ENCODE measurements at places on chromosomes 6 and 20.

DNA sequence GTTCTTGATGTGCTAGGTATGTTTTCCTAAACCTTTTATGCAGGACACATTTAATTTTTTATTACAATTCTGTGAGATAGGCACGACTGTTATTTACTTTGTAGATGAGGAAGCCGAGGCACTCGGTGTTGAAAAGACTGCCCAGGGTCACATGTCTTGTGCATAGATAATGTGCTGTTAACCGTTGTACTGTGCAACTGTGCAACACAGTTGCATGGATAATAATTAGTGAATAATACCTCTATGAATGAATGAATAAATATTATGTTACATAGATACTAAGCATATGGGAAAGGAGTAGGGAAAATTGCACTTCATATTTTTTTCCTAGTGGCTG is 60.3 kb upstream of the DEK start:
- DNase-seq = no peak

DNA sequence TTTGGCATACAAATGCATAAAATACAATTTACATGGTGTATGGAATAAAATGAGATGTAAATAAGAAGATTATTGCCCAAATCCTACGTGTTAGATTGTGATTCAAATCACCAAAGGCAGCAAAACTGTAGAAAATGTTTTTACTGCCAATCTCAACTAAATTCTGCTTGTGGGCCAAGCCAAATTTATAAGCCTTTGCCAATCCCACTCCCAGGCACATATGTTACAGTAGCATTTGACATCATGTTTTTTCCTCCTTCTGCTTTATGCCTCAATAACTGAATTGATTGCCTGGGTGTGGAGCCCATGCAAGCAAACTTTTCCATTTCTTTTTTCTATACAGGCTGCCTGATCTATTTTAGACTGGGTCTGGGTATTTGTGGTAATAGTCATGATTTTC is 36.3 kb upstream of the LRRC1 start:
- DNase-seq = no peak

DNA sequence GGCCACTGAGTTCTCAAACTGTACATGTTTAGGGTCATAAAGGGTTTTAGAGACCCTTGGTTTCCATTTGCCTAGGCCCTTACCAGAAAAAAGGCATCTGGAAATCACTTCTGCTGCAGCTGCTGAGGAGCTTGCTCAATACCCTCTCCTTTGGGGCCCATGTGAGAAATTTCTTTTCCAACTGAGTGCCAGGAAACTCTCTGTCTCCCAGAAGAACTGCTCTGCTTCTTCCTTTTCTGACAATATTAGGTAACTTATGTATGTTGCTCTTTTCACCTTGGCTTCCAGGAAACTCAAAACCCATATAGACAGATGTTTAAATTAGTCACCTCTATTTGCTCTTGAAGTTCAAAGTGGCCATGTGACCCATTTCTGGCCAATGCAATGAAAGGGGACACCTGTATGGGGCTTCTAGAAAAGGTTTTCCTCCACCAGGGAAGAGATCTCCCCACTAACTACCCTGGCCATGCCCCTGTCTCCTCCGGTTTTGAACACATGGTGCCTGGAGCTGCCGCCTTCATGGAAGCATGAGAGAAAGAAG is 121.6 kb downstream of the PREX1 start:
- no peak for DNase-seq

- DNase-seq = no peak
Measured at GRCh38 chr6:72783035-72783434, 161.2 kb downstream of the KCNQ5 start.

- DNase-seq = no peak
Measured at GRCh38 chr6:17022604-17023003, 79.2 kb upstream of the STMND1 start.

- DNase-seq = no peak
Measured at GRCh38 chr6:45808042-45808645, 207.5 kb downstream of the CLIC5 start.

DNA sequence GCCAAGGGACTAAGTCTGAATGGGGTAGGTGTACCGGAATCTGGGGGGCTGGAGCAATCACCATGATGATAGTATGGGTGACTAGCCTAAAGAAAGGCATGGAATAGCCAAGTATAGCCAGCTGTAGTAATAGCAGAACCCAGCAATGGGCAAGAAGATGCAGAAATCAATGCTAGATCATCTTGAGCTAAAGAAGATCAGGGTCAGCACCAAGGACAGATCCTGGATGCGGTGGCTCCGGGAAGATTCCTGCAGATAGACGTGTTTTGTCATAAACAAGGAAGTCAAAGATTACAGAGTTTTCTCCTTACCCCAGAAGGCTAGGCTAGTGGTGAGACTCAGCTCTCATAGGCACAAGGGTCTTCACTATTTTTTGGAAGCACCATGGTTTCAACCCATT is 561.6 kb upstream of the CHD6 start:
- no peak for DNase-seq

- DNase-seq = no peak
Measured at GRCh38 chr20:63080811-63081210, 74.0 kb upstream of the BHLHE23 start.

GRCh38 chr6:16135066-16135465 is 6.2 kb downstream of the MYLIP start:
- DNase-seq = no peak

DNA sequence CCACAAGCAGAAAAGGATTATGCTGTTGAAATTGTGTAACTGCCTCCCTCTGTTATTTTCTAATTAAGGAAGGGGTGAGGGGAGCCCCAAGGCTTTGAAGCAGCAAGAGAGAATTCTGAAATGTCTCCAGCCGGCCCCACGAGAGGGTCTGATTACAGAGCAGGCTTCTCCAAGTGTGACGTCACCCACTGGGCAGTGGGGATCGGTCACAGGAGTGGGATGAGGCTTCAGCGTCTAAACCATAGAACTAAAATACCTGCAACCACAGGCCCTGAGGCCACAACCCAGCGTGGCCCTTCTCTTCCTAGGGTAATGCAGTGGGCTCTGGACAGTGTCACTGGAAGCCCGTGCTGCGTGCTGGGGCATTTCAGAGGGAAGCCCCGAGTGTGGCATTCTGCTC is 38.6 kb upstream of the APCDD1L start:
- DNase-seq = no peak

DNA sequence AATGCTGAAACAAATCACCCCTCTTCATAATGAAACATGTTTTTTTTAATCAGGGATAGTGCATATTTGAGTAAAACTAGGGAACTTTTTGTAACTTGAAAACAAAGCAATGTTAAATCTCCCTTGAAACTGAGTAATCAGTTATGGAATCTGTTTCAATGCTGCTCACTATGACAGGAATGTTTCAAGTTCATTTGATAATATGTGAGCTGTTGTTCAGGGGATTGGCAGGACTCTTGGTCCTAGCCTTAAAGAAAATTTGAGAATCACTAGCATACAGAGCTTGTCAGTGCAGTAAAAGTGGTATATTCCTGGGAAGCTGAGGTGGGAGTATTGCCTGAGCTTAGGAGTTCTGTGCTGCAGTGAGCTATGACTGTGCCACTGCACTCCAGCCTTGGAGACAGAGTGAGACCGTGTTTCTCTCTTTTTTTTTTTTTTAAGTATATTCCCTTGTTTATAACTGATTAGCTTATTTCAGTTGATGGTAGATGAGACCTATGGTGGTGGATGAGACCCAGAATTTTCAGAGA is 21.6 kb upstream of the CALHM6 start:
- DNase-seq = no peak

GRCh38 chr6:33675968-33676367 is 35.5 kb downstream of the UQCC2 start:
- no peak for DNase-seq

- no peak for DNase-seq
Measured at GRCh38 chr6:117384659-117385058, 41.1 kb downstream of the ROS1 start.

GRCh38 chr6:75643173-75643572 is 41.5 kb downstream of the SENP6 start:
- no peak for DNase-seq

All from iPS DF 19.7 (cell line).